Lung (tissue), 17 donors: ENCODE measurements at places on chromosomes 4 and X.

DNA sequence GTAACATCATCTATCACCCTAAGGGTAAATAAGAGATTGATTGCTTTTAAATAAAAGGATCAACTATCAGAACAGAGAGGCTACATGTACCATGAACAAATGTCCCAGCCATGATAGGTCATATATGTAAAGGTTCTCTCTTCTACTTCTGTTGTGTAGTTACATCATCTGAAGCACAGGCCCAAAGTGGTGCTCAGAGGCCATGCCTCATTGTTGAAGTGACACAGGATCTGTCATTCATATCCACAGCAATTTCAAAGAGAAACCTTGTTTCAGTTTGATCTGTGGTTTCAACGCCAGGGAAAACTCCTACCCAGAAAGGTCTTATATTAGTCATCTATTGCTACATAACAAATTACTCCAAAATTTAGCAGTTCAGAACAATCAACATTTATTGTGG, 269.2 kb upstream of the MAOA start:
- no peak for DNase-seq

DNA sequence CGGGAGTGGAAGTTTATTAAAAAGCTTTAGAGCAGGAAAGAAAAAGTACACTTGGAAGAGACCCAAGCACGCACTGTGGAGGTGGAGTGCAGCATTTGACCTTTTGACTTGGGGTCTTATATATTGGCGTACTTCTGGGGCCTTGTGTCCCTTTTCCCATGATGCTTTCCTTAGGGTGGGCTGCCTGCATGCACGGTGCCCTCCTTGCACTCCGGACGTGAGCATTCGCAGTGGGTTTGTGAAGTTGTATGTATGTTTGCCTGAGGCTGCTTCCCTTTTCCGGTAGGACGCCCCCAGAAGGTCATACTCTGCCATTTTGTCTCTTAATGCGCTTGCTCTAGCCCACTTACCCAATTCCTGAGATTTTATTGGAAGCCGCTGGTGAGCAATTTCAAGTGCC, 39.6 kb downstream of the TRMT44 start:
- DNase-seq: no peak

- DNase-seq: peak; percentile 74
Measured at GRCh38 chr4:26860922-26861433, 337 bp downstream of the STIM2 start.

DNA sequence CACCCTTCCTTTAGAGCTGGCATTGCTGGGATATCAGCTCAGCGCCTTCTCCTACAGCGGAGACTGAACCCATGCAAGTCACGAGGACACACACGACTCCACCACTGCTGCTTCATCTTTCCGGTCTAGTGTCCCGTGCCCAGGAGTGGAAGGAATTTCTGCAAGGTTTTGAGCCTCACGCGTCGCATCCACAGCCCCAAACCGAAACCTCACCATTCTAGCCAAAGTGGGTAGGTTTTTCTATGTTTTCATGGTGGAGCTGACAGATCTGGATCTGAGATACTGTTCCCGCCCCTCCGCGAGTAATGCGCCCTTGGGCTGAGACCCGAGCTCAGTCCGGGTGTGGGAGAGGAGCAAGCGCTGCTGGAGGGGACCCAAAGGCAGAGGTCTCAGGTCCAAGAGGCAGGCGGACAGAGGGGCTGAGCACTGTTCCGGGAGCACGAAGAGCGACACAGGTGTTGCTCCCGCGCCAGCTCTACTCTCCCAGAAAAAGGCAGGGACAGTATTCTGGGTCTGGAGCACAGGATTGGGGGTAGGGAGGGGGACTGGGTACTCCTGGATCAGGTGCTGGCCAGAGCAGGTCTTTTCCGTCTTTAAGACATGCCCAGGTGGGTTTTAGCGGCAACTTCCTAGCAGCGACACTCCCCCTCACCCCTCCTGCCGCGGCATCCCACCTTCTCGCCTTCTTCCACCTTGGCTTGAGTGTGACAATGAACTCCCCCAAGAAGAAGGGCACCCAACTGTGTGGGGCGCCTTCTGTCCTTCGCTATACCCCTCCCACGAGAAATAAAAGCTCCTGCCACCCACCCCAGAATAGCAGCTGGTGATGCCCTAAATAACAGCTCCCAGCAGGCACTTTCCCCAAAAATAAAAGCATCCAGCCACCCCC, 1.8 kb downstream of the EPHA5 start:
- DNase-seq: peak; percentile 24

DNA sequence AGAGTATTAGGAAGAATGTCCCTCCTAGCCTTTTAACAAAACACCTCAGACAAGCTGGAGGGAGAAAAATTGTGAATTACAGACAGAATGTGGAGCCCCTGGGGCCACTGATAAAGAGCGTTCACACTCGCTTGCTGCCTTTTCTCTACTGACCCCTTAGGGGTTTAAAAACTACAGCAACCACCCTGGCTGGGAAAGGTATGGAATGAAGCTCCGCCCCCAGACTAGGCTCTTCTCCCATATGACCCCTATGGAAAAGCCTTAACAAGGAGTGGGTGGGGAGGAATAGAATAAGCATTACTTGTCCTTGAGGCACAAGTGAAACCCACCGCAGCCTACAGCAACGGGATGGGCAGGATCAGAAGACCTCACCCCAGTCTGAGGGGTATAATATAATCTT, 26.3 kb downstream of the ANKRD50 start:
- no peak for DNase-seq

DNA sequence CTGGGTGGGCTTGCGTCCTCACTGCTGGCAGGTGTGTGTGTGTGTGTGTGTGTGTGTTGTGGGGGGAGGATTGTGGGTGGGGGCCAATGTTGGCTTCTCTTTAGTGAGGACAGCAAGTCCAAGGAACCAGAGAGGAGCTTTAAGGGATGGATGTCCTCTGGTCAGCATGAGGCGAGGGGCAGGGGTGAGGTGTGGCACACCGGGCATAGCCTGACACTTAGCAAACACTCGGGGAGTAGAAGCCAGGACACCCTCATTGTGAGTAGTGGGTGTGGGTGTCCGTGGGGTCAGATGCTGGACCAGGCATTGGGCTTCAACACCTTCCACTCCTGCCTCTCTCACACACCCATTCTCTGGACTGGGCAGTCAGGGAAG, 2.8 kb downstream of the SORCS2 start:
- DNase-seq: no peak

DNA sequence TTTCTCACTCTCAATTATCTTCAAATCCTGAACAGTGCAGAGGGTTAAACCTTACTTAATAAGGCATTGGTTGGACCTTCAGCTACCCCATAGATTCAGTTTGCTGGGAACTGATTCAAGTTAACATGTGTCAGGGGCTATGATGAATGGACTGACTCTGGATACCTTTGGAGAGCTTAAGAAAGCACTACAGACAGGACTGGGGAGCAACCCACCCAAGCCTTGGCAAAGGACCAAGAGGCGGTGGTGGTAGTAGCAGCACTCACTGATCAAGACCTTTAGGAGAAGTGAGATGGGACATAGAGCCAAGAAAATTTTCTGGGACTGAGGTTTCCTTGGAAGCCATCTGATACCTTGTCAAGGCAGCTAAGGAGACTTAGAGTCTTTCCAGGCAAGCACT, 43.0 kb upstream of the TAPT1 start:
- no peak for DNase-seq

- DNase-seq: no peak
Measured at GRCh38 chr4:127335732-127336131, 297.0 kb upstream of the INTU start.

- DNase-seq: no peak
Measured at GRCh38 chrX:19877431-19877830, 10.0 kb downstream of the SH3KBP1 start.

DNA sequence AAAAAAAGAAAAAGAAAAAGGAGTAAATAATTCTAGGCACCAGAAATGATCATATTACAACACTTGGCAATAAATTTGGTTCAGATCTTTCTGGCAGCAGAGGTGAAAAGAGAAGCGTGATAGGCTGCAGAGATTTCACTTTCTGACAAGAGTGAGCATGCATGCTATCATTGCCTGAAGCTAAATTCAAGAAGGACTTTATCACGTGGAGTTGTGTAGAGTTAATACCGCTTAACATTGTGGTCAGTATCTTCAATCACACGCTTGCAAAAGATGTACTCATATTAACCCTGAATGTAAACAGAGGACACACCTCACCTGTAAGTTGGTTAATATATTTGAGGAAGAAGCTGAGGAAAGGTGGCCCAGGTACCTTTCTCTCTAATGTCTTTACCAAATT, 31.4 kb upstream of the RBPJ start:
- DNase-seq: no peak

- DNase-seq: no peak
Measured at GRCh38 chr4:143352720-143353119, 16.0 kb downstream of the GAB1 start.

DNA sequence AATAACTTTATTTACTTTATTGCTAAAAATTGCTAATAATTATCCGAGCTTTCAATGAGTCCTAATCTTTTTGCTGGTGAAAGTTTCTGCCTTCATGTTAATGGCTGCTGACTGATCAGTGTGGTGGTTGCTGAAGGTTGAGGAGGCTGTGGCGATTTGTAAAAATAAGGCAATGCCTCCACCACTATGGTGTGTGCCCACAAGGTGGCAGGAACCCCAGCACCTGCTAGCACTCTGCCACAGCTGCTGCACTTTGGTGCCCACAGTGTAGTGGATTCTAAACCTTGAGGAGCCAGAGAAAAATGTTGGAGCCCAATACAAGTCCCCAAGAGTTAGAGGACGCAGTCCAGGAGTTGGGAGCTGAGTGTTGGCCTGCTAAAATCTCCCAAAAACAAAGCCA, 1237.1 kb downstream of the PCDH19 start:
- DNase-seq: no peak

- no peak for DNase-seq
Measured at GRCh38 chrX:21963269-21963668, 22.8 kb downstream of the SMS start.

GRCh38 chr4:152535360-152535902, 461 bp downstream of the FBXW7 start:
- DNase-seq: peak; percentile 18

- DNase-seq: no peak
Measured at GRCh38 chrX:135331525-135331924, 22.2 kb downstream of the ETDC start.

GRCh38 chrX:51459125-51459524, 37.3 kb downstream of the NUDT11 start:
- DNase-seq: no peak

DNA sequence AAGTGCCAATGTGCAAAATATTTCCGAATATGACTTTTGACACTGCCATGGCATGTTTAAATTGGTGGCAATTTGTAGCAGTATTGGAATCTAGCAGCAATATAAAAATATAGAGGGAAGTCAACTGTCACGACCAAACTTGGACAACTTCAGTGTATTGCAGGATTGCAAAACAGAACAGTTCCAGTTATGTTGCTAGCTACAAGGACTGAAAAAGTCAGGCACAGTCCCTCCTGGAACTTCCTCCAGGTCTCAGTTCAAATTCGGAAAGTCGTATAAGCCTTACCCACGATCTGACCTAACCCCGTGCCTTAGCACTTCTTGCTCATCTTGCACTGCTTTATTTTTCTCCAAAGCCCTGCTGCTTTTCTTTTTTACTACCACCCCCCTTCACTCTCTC, 390.0 kb upstream of the GALNT7 start:
- no peak for DNase-seq

DNA sequence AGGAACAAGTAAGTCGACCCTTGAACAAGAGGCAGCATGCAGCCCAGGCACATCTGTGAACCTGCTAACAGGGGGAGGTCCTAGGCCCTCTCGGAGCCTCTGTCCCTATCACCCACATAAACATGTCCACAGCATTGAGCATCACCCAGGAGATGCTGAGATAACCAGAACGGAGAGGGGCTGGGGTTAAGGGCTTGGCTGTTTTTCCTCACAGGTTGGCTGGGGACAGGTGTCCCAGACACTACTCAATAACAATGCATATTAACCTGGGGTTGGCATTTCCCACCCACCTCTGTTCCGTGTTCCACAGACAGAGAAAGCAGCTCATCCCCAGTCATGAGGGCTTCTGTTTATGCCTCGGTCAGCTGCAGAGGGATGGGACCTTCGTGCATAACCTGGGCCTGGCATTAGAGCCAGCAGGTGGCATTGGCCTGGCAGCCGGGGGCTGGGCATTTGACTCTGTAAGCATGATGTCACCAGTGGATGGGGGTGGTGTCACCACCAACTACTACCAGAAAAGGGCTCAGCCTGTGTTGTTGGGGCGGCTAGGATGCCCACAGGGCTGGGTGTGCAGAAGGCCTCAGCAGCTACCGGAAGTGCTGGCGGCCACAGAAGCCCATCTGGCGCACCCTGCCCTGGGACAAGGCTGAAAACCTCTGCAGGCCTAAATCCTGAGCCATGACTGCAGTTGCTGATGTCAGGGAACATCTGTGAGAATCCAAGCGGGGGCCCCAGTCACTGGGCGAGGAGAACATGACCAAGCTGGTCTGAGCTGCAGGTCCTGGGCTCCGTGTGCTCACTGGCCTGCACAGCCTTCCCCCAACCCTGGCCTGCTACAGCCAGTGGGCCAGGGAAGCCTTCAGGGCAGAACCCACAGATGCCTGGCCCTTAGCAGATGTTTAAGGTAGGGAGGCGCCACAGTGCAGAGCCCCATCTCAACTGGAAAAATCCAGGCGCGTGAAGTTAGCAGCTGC, 351.4 kb downstream of the NR3C2 start:
- DNase-seq: no peak

- peak; percentile 98 for DNase-seq
Measured at GRCh38 chr4:155758481-155759371, at the start of gene GUCY1B1. Gene GUCY1B1, plus strand, starts transcription at chr4:155759021. Its CDS starts 120 bp downstream, at chr4:155759141.

DNA sequence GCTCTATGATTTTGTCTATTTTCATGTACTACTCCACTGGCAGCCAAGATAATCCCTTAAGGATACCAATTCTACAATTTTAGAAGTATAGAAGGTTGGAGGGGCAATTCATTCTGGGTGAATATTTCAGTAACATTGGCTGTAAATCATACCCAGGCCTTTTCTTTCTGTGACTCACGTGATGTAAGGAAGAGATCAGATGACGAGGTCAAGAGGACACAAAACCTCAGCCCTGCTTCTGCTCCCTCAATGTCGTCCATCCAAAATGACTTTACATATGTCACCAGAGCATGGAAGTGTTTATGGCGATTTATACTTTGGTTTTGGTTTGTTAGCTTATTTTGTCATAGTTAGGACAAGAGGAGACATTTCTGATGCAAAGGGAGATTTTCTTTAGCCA, 70.7 kb upstream of the SLC4A4 start:
- DNase-seq: no peak
